ENCODE measurements at places on chromosomes 6 and 20.

DNA sequence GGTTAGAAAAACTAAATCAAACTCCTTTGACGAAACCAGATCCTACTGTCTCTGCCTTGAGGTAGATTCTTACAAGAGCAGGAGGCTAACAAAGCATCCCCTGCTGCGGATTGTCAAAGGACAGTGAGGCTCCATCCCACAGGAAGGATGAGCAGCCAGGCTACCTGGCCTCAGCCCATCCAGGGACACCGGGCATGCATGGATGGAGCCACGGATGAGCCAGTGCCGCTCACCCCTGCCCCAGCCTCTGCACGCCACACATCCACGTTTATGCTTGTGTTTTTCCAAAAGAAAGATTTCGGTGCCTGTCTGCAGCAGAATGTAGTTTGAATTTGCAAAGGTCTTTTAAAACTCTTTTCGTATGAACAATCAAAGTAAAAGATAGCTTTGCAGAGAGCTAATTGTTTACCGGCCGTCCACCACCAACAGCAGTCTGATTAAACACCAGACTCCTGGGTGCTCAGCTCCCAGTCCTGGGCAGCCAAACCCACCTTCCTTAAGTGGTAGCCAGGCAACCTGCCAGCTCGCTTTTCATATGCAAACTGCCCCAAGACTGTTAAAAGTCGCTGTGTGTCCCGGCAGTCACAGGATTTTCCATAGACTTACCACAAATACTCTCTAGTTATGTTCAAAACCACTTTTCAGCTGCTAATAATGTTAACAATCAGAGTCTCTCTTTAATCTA is 999 bp downstream of the THBS2 start:
- no peak for DNase-seq

DNA sequence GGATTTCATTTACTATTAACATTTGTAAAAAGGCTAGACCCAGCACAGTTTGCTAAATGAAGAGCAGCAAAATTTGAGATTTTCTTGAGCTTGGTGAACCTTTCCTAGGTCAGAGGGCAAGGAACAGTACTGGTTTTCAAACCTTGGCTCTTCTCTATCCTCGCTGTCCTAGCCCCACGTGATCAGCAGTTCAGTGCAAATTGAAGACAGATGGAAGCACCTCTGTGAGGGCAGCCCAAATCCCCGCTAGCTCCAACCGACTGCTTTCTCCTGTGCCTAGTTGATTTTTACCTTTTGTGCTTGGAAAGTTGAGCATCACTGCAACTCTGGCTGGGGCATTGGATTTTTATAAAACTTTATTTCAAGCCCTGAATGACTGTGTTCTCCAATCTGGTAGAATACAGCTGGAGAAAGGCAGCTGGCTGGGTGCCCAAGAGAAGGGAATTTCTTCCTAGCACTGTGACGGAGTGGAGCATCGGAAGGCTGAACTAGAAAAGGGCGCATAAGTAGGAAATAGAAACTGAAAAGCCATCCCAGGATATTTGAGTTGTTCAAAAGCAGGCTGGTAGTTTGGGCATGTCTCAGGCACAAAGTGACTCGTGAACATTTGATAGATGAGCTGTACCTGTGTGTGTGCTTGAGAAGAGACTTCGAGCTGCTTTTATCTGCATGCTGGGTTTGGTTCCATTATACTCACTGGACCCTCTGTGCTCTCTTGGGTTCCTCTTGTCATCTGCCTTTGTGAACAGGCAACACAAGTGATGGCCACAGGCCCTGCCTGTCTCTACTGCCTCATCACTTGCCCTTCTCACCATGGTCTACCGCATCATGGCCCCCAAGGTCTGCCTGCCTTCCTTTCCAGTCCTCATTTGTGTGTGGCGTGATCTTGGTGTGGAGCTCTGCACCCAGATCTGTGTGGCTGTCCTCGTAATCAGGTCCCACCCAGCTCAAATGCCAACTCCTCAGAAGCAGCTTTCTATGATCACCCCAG is 2.3 kb downstream of the RNF114 start:
- DNase-seq, result no peak

GRCh38 chr6:116192786-116193185 is 61.1 kb downstream of the TSPYL4 start:
- no peak for DNase-seq

- DNase-seq, result no peak
Observed at GRCh38 chr6:20639161-20639560, 104.9 kb downstream of the CDKAL1 start.

DNA sequence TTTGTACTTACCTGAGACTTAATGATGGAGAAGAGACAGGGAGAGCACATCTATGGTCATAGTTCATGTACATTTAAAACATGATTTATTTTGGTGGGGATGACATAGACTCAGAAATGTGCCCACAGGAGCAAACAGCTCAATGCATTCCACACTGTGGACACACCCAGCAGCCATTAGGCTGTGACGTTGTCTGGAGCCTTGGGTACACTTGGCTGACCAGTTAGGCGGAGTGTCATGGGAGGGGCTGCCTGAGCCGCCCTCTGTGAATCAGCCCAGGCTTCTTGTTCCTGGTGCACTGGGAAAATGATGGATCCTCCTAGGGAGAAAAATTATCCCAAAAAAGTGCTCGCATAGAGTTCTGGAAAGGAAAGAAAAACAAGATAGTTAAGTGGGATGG is 231.0 kb upstream of the GMDS start:
- DNase-seq, result no peak

DNA sequence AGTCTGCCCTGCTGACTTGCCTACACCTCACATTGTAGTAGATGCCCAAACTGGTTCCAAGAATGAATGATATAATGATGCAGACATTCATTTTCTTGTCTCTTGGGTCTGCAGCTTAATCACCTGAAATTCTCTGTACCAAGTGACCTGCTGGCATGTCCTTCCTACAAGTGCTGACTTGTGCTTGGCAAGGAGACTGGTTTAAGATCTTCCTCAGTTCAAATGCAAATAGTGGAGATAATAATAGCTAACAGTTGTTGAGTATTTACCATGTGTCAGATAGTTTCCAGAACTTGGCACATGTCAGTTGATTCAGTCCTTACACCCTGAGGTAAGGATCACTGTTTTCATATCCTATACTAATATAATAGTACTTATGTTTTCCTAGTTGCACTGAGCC is 223.4 kb downstream of the SLC24A3 start:
- DNase-seq, result no peak

Data from T-helper 2 cell (primary cell).